ENCODE measurements at places on chromosomes 12 and 14. TPM values are rescaled to one million over a fixed set of nuclear protein-coding genes. Genes with fewer than 3 reads are reported as not detected.

Gene TUNAR
- 0.69 TPM for total RNA-seq

Gene DAO
- total RNA-seq, result not detected

Gene SLC24A4
- not detected for total RNA-seq

Gene GYS2
- not detected for total RNA-seq

Gene KRT80
- total RNA-seq, result 27.3 TPM

Gene FAM181A
- not detected for total RNA-seq

Gene SOAT2
- not detected for total RNA-seq

Gene IL26
- total RNA-seq, result not detected

Gene DCN
- 748 TPM for total RNA-seq

Gene CATSPERB
- 0.17 TPM for total RNA-seq

Gene CMA1
- total RNA-seq, result not detected

Gene KLRD1
- total RNA-seq, result 4.1 TPM

Gene GPRC5D
- total RNA-seq, result not detected

Gene TAS2R9
- total RNA-seq, result 0.35 TPM

Gene PGF
- total RNA-seq, result 0.35 TPM

Gene SDR9C7
- total RNA-seq, result not detected

Gene RGS6
- total RNA-seq, result not detected

Gene CLEC9A
- not detected for total RNA-seq

Gene FOXG1
- total RNA-seq, result not detected

Gene MUCL1
- total RNA-seq, result not detected

Gene CEBPE
- total RNA-seq, result not detected

Gene TAS2R8
- total RNA-seq, result not detected

Gene CCDC175
- total RNA-seq, result not detected

Gene SERPINA10
- total RNA-seq, result not detected

Gene GLIPR1L1
- total RNA-seq, result not detected

Gene VRK1
- 16.1 TPM for total RNA-seq

Gene SERPINA1
- 32.1 TPM for total RNA-seq

Gene LYZ
- total RNA-seq, result not detected

Gene KSR2
- 0.65 TPM for total RNA-seq

Gene CLEC1B
- not detected for total RNA-seq

Gene LBHD2
- not detected for total RNA-seq

Gene KRT75
- total RNA-seq, result not detected
